ENCODE measurements at places on chromosomes 16 and 17. TPM values are rescaled to one million over a fixed set of nuclear protein-coding genes. Genes with fewer than 3 reads are reported as not detected.

DNA sequence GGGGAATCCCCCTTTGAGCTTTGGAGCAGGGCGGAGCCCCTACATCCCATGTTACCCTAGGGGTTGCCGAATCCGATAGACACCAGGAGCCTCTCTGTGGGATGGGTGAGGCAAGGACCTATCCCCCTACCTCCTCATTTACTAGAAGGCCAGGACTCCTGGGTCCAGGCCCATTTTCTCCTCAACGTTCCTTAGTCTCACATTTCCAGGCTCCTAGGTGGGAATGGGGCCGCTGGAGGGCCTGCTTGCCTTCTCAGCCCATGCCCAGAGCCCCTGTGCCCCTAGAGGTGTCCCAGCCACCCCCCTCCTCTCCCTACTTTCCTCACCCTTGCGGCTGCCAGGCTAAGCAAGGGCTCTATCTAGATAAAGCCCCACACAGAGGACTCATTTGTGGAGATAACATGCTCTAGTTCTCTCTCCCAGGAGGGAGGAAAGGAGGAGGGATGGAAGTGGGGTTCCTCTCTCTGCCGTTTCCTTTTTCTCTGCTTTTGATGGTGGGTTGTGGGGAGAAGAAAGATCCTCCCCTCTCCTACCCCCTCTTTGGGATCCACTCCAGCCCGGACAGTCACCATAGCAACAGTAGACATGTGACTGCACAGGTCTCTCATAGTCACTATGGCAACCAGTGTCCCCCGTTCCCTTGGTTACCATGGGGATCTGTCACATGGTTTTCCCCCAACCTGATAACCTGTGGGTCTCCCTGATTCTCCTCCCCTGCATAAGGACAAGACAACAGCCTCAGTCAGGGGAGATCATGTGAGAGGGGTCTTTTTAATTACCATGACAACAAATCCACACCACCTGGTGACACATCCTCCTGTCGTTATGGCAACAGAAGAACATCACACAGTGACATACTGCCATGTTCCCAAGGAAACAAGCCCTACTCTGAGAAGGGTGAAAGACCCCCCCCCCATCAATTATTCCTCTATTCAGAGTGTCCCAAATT, 5.2 kb downstream of the CACNA1G start:
- DNase-seq: no peak

DNA sequence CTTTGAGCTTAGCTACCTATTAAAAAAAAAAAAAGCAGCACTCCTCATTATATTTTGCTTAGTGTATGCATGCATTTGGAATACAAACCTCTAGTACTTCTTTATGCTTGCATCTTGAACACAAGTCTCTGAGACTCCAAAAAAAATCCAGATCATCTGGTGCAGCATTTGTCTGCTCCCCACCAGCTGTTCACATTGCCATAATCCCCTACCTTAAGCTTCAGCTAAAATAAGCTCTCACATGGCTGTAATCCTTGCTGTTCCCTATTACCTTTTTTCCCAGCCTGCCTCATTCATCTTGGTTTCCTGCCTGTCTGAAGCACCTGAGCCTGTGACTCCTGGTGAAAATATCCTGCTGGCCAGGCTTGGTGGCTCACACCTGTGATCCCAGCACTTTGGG, 7.5 kb upstream of the NFATC2IP start:
- peak; percentile 46 for DNase-seq

DNA sequence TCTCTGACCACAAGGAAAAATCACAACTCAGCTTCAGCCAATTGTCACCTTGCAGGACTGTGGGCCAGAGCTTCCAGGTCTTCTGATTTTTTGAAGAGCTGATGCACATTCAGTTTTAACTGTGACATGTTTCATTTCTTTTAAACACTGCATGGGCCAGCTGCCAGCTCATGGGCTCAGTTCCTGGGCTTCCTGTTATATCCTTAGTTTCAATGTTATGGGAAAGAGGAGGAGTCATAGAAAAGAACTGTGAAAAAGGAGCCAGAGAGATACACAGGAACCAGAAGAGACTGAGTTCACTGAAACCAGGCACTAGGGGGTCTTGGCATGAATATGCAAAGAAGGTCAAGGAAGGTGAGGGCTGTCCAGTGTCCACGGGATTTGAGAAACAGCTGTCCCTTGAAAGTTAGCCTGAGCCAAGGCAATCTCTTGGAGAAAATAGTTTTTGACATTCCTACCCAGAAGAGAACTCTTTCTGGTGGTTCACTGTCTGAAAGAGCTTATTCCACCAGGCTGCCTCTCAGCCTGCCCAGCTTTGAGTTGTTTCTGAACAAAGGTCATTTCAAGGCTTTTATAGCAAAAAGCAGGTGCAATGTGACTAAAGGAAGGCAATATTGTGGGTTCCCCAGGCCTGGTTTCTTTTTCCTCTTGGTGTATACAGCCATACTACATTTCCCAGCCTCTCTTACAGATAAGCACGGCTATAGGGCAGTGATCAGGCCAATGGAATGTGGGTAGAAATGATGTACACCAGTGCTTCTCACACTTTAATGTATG, 10.5 kb downstream of the PDILT start:
- DNase-seq: no peak

DNA sequence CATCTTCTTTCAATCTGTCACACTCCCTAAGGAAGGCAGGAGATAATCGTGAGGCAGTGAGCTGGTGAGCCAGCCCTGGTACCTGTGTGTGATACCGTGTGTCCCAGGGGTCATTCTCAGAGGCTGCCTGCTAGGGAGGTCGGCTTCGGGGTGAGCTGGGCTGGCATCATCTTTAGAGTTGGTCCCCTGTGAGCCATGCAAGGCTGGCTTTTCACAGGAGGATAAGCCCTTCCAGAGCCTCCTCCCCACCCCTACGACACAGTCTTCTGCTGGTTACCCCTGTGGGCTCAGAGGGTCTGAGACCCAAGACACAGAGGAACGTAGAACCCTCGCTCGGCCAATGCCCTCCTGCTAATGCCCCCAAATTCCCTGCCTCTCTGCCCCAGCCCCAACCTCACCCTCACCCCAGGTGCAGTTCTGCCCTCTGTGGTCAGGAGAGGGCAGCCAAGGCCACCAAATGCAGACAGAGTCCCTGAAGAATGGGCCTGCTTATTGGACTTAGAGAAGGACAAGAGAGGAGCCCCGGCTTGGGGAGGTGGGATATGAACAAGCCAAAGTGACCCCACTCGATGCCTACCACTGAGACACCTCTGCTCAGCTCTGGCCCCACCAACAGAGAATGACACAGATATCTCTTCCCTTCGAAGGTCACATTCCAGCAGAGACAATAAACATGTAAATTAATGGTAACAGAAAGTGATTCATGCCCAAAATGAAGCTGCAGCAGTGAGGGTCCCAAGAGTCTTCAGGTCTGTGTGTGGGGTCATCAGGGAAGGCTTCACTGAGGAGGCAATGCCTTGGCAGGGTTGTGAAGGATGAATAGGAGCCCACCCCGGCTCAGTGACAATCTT, 80.8 kb upstream of the CCL1 start:
- DNase-seq: no peak

DNA sequence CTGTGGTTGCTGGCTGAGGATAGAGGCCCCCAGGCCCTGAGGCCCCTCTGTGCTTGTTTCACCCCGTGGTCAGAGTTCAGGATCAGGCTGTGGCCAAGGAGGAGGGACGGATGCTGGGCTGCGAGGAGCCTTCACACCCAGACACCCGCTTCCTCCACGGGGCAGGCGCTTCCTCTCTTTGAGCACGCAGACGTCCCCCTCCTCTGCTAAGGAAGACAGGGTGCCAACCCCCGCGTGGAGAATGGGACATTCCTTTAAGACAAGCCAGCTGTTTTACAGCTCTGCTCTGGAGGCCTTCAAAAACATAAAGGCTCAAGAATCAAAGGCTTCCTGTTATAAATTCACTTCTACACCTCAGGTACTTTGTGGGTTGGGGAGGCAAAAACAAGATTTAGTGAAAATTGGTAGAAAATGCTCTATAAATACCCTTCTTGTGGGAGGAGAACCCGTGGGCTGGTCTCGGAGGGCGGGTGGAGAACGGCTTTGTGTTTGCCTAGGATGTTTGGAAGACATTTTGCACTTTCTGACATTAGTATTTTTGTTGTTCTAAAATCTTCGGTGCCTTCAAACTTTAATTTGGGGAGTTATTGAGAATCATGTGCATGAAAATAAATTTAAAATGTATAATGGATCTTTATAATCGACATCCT, 60.8 kb upstream of the FOXF1 start:
- DNase-seq: no peak

GRCh38 chr16:86307514-86307903, 202.8 kb upstream of the FOXF1 start:
- no peak for DNase-seq

- peak; percentile 34 for DNase-seq
Observed at GRCh38 chr16:681746-682427, 1.7 kb downstream of the STUB1 start.

DNA sequence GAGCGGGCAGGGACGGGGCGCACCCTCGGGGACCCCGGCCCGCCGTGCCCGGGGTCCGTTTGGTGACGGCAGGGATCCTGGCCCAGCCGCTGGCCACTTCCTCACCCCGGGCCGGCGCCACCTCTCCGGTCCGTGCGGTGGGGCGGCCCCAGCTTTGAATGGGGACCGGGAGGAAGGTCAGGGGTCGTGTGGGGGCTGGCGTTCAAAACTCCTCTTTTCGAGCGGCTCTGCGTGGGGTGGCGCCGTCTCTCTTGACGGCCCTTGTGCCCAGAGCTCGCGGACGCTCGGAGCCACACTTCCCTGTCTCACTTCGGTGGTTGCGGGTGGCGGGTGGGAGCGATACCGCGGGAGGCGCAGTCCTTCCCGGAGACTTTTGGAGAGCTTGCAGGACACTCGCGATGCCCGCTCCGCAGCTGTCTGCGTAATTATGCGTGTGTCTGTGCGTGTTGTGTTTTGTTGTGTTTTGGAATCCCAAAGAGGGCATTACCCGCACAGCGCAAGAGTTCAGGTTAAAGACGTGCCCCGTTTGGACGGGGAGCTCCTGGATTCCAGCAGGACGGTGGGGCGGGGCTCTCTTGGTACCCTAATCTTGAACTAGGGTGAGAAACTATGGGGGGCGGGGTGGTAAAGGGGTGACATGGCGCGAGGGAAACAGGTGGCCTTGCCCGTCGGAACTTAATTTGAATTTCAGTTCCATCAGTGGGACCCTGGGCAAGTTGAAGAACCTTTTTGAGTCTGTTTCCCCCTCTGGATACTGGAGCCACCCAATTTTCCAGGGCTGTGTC, 637 bp downstream of the PLCG2 start:
- no peak for DNase-seq

GRCh38 chr17:7835814-7836595, 2.0 kb downstream of the KDM6B start:
- peak; percentile 83 for DNase-seq

DNA sequence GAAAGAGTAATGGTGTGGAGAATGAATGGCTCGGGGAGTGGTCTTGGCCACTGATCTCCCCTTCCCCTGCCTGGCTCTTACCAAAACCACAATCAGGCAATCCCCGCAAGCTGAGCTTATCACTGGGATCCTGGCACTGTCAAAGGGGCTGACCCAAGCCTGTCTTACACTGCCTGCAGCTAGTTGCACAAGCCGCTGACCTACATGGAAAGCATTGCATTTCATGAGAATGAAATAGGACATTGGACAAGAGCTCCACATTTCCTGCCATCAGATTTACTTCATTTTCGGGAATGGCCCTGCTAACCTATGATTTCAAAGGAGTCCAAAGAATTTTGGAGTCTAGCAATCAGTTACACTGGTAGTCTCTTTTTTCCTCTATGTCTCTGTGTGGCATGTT, 146.4 kb downstream of the PCTP start:
- DNase-seq: no peak

GRCh38 chr17:332023-332422, 20.6 kb downstream of the RPH3AL start:
- DNase-seq: no peak

GRCh38 chr16:75614066-75614897, 8.8 kb downstream of the ADAT1 start:
- no peak for DNase-seq

GRCh38 chr16:2860826-2861567, 3.0 kb upstream of the PRSS22 start:
- peak; percentile 20 for DNase-seq

GRCh38 chr17:74777901-74778515, 1.9 kb upstream of the NAT9 start:
- DNase-seq: no peak

- DNase-seq: no peak
Observed at GRCh38 chr17:45984368-45984767, 14.7 kb upstream of the STH start.

DNA sequence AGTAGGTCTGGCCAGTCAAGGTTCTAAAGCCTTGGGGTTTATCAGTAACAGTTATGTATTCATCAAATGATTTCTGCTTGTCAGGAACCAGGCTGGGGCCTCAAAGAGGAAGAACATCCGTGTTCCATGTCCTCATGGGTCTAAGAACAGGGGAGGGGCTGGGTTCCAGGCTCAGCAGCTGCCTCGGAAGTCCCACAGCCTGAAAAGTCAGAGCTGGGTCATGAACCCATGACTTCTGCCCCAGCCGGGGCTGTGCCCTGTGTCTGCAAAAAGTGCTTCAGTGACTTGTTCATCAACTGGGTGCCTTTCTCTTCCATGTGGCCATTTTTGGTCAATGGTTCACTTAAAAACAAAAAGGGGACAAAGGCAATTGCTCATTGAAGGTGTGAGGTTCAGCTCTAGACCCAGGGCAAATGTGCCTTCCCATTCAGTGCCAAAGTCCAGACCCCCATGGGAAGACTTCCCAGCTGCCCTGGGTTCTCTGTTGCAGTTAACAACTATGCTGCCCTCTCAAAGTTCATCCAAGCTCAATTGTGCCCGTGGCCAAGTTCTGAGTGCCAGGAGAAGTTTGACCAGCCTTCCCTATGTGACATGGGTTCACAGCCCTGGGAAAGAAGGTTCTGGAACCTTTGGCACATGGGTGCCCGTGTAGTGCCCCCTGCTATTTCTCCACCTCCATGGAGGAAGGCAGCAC, 18.5 kb downstream of the TBKBP1 start:
- no peak for DNase-seq

DNA sequence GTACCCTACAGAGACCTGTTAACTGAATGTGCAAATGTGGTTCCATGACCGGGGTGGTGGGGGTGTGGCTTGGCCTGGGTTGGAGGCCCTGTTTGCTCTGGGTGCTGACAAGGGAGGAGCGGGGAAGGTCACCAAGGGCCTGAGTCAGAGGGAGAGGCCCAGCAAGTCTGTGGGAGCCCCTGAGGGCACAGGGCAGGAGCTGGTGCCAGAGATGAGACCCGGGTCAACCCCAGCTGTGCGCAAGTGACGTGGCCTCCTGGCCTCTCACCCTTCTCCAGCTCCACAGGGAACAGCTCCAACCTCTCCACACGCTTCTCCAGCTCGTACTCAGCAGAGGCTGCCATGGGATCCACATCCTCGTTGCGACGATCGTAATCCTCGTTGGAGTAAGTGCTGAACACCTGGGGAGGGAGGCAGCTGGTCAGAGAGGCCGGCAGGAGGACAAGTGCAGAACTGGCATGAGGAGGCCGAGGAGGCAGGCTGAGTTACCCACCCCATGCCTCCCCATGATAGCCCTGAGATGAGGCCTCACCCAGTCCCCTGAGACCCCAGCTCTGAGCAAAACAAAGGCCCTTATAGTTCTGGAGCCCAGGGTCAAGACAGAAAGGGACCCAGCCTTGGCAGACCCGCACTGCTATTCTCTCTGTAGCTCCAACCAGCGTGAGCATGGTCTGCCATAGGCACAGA, 5.5 kb downstream of the PPP1R9B start:
- DNase-seq: no peak

Gene BCO1
- not detected for total RNA-seq

Gene PLK1
- total RNA-seq: 1.6 TPM

Gene CNTNAP4
- total RNA-seq: 1.7 TPM

Gene ZFPM1
- total RNA-seq: 0.70 TPM

Gene CD300C
- total RNA-seq: not detected

Gene SPATA22
- total RNA-seq: not detected

Gene TPPP3
- total RNA-seq: 67.0 TPM

Gene GGT6
- total RNA-seq: not detected
